ENCODE measurements at places on chromosomes 6 and 20.

DNA sequence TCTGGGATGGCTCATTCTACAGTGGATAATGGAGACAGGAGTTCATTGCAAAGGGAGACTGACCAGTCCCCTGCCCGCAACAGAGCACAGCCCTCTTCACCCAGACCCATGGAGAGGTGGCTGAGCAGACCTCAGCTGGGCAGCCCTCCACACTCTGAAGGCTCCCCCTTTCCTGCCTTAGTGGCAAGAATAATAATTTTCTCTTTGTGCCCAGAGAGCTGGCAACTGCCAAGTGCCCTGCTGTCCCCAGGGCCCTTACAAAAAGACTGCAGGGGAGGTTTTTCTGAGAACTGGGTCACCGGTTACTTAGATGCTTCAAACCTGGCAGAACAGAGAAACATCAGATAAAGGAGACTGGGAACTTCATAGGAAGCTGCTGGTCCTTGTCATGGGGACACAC lies 35.4 kb upstream of the ZNFX1 start:
- peak; percentile 14 for DNase-seq

DNA sequence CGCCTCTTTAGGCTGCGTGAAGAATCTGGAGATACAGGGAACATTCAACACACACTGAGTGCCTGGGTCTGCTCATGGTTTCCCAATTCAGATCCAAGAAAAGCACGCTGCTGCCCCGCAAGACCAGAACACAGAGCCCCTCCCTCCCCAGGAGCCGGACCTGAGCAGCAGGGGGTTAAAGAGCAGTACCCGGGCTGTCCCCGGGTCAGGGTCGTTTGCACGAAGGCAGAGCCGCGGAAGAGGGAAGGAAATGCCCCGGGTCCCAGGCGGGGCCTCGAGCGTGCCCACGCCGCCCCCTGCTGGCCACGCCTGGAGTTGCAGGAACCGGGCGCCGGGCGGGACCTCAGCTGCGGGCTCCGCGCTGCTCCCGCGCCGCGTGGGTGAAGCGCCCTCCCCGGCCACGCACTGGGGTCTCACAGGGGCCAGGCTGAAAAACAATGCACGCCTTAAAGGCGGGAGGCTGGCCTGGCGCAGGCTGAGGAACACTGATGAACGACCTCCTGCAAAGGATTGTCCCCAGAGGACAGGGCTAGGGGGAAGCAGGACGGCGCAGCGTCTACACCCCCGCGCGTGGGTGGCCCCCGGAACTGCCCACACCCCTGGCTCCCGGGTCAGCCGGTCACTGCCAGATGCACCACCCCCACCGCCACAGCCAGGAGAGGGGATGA lies 48.9 kb downstream of the ANKRD60 start:
- peak; percentile 15 for DNase-seq

DNA sequence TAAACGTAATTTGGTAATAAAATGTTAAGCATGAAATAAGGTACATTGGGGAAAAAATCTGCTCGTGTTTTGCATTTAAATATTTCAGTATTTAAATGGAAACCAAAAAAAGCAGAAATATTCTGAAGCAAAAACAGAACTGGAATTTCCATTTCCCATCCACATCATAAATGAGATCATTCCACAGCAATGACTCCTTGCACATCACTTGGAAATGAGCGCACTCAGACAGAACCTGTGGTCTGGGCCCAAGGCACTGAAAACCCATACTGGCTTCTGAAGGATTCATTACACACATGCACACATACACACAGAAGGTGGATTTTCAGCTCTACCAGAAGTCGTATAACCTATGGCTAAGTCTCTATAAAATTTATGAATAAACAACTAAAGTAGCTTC lies 174.8 kb downstream of the IBTK start:
- no peak for DNase-seq

- DNase-seq = no peak
Measured at GRCh38 chr6:12160326-12160725, 129.8 kb upstream of the EDN1 start.

DNA sequence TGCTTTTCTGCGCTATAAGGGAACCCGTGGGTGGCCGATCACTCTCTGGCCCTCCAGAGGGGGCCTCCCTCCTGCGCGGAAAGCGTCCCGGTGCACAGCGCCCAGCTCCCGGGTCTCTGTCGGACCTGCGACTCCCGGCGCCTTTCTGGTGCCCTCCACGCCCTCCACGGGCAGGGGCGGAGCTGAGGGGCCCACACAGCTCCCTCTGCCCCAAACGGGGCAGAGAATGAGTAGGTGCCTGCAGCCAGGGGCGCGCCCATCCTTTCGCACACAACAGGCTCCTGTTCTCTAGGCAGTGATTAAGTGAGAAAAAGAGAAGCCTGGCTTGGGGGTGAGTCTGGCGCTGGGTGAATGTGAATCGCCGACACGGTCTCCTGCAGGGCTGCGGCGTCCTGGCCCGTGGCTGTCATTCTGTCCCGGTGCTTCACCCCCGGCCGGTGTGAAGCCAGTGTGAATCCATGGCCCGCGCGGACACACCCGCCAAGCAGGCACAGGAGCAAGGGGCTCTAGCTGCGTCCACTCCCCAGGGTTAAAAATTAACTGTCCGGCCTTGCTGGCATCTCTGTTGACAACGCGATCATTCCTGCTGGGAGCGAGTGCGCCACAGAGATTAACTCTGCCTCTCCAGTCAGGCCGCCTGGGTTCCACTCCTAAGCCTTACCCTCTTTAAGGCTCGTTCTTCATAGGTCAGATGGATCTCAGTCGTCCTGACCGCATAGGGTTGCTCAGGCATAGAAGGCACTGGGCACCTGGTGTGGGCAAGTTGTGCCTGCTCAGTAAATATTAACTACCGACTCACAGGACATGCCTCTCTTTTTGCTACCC lies 88.8 kb downstream of the PCSK2 start:
- DNase-seq = no peak
